ENCODE measurements at places on chromosomes 16 and 17.

DNA sequence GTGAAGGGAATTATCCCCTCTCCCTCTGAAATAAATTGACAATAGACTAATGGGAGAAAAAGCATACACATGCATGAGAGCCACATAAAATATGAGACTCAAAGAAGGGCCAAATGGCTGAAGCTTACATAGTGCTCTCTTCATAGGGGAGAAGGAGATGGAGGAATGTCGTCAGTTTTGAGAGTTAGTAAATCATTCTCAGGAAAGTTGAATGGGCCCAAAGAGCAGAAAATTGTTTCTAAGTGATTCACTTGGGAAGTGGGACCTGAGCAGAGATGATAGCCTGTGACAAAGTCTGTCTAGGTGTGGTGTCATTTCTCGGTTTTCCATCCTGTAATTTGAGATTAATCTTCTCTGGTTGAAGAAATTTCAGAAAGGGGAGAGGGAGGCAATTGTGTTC, 35.0 kb downstream of the BCAS3 start:
- DNase-seq = no peak

DNA sequence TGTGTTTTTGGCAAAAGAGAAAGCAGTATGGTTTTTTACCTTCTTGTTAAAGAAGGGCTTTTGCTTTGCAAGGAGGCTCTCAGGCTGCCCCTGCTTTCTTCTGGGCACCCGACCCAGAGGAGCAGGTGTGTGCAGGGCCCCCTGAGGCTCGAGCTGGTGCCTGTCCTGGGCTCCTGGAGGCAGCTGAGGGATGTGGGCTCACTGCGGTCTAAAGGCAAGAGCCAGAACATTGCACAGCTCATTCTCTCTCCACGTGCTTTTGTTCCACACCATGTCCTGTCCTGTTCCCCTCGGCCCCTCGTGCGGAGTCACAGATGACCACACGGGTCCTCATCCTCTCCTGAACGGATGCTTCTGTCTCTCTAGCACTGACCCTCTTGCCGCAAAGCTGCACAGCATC, 36.7 kb upstream of the CAPN15 start:
- DNase-seq = no peak

- DNase-seq = no peak
Measured at GRCh38 chr17:78557598-78558039, 19.6 kb downstream of the DNAH17 start.

GRCh38 chr17:45368651-45369050, 51.8 kb upstream of the MAP3K14 start:
- no peak for DNase-seq

DNA sequence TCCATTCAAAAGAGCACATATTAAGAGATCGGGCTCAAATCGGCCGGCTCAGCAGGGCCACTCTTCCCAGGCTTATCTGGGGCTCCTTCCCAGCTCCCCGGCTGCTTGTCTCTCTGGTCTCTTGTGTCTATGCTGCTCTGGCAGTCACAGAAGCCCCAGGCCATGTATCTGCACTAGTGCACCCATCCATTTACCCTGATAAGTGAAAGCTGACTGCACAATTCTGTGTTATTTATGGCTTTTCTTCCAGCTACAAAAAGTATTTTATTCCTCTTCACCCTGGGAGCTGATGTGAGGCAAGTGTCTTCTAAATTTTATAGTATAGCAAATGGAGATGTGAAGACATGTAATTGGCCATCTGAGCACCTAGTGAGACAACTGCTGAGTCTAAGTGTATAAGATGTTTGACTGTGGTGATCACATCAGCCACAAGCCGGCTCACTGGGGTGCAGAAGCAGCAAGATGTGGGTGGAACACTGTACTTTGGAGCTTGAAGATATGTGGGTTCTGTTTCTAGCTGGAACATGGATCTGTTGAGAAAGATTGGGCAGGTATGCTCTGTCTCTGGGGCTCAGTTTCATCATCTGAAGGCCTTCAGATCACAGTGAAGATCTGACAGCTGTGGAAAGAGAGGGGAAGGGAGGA, 78.1 kb upstream of the MPHOSPH6 start:
- peak; percentile 46 for DNase-seq

DNA sequence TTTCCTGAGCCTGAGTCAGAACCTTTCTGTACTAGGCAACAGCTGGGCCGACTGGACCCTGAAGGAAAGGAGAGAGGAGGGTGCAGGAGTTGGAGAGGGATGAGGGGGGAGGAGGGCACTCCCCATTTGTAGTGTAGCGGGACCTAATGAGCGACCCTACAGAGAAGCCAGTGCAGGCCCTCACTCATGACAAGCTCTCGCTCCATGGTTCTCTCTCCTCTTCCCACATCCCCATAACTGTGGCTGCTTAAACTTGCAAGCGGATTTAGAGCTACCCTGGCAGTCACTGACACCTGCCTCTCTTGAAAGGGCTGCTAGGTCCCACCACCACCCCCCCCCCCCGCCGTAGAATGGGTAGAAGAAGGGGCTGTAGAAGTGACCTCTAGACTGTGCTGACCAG, 14.5 kb downstream of the NKD1 start:
- DNase-seq = no peak

All from retina (tissue), 1 donor.